Neural progenitor cell (in vitro differentiated cells): ENCODE measurements at places on chromosomes 1 and 21.
A peak's percentile ranks its signal among the peaks of the same experiment; 100 is the strongest.

DNA sequence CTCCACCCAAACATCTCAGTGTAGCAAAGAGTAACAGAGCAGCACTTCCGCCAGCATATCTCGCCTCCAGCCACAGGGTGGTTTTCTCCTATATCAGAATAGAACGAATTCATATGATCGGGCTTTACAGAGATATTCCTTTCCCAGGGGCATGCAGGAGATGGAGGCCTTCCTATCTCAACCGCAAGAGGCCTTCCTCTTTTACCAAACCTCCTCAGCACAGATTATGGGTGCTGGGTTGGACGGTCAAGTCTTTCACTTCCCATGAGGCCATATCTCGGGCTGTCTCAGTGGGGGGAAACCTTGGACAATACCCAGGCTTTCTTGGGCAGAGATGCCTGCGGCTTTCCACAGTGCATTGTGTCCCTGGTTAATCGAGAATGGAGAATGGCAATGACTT is 65.8 kb downstream of the OVGP1 start:
- DNase-seq = no peak

GRCh38 chr1:119516680-119517079 is 9.7 kb downstream of the HSD3B1 start:
- DNase-seq = no peak

DNA sequence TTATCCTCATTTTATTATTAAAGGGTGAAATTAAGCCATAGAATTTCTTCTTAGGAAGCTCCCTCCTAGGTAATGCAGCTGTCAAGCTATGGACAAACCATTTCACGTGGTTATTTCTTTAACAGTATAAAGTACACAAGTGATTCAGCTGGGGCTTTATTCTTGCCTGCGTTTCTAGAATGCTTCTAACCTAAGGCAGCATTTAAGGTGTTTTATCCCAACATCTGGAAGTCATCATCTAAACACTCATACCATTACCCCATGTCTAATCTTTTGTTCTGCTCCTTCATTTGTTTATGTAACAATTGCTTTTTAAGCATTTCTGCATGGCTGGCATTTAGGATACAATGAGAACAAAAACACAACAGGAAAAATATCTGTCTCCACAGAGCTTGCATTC is 829.2 kb upstream of the ADAMTS5 start:
- peak; percentile 31 for DNase-seq

DNA sequence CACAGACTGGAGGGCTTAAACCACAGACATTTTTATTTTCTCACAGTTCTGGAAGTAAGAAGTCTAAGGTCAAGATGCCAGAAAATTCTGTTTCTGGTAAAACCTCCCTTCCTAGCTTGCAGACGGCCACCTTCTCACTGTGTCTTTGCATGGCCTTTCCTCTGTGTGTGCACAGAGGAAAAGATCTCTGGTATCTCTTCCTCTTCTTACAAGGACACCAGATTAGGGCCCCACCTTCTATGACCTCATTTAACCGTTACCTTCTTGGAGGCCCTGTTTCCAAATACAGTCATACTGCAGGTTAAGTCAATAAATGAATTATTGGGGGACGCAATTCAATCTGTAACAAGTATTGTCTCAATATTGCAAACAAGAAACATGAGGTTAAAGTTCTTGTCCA is 63.0 kb upstream of the PRDX6 start:
- DNase-seq = no peak

DNA sequence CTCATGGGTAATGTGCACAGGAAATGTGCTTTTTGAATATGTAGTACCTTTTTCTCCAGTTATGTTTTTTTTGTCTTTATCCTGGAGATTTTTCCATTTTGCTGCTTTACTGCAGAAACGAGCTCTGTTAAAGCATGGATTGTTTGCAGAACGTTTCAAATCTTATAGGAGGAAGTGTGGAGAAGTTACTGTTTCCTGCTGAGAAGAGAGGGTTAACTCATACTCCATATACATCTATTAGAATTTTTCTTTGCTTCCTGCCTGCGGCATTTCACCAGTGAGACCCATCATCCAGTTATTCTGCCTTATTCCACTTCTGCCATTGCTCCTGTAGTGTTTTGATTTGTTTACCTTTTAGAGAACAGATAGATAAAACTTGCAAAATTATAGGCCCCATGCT is 2.0 kb downstream of the RPRD2 start:
- no peak for DNase-seq

DNA sequence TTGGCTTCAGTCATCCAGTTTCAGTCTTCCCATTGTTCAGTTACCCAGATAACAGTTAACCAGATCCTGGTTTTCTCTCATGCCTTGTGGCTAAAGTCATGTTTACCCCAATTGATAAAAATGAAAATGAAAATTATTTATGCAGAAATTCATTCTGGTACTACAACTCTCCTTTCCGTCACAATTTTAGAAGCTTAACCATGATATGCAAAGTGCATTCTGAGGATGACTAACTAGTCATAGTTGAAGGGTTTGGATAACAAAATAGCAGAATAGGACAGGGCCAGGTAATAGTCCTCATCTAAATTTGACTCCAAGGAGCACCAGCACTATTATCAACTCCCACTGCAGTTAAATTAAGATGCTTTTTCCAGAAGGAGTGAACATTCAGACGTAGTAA is 94.7 kb downstream of the NTMT2 start:
- no peak for DNase-seq

DNA sequence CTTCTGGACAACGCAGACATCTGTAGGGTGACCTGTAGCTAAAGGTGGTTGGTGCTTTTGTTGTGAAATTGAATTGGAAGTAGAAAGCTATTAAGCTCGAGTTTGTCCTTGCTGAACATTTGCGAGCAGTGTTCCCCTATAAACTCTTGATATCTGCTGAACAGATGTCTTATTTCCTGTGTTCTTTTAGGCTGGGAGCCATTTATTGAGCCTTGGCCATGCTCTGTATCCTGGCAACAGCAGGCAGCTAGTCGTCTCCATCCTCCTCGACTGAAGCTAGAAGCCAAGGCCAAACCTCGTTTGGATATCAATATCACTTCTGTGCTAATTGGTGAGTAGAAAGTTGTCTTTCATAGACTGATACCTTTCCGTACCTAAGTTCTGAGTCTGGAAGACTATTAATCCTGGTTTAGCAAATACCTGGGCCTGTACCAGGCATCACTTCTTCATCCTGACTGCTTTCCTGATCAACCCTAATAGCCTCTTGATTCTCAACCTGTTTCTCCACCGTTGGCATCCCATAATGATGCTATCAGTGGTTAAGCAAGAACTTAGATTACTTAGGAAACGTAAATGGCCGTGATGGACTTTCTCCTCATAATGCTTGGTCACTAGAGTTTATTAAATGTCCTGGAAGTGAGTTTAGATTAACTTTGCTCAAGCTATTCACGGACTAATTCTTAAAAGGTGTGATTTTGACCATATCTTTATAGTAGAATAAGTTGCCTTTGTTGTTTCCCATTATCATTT is 103.4 kb downstream of the VPS13D start:
- no peak for DNase-seq

DNA sequence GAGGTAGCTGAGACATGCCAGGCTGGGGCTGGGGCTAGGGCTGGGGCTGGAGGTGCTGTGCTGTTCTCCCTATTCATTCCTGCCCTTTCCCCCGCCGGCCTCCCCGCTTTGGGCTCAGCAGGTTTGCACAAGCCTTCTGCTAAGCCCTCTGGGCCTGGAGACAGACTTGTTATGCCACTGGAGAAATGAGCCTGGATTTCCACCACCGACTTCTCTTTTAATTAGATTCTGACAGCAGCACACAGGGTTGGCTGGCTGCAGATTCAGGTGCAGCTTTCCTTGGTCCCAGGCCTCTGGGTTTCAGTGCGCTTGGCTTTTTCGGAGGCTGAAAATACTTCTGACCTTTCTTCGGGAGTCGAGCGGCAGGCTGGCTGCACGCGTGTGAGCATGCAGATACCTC is 71.5 kb upstream of the ACTL8 start:
- no peak for DNase-seq

DNA sequence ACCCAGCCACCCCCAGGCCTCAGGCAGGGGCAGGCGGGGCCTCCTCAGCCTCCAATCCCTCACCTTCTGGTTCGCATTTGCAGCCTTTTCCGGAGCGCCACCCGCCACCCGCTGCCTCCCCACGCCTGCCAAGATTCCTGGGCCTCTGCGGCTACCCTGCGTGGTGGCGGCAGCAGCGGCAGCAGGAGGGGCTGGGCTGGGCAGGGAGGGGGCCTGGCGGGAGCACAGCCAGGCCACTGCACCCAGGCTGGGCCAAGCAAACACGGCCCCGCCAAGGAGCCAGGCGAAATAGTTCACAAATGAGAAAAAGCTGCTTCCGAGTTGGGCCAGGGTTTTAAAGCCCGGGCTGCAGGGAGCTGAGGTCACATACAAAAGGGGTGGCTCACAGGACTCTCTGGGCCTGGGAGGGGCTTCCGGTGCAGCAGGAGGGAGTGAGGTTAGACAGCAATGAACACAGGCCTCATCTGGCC is 9.8 kb downstream of the COL8A2 start:
- peak; percentile 42 for DNase-seq

- no peak for DNase-seq
Observed at GRCh38 chr1:223143537-223144248, 645 bp upstream of the TLR5 start.

DNA sequence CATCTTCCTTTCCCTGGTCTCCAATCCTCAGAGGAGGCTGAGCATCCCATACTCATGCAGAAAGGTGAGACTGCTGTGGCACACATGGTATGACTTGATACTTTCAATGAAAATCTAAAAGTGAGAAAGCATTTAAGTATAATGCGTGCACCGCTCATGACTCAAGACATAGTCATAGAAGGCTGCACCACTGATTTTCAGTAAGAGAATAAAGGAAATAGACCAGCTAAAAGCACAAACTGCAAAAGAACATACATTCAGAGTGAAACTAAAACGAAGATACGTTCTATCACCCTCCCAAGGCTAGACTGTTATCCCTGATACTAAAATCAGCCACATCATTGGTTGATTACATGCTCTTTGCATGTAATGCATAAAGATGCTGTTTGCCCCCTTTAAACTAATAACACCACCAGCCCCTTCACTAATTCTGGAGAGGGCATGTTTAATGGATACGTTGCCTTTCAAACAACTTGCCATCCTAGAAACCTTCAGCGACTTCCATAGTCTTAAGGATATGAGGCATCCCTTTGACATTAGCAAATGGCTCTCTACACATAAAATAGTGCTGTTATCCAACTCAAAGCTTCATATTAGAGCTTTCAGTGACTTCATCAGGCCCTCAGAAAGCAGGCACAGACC is 2.1 kb downstream of the PLD5 start:
- no peak for DNase-seq

DNA sequence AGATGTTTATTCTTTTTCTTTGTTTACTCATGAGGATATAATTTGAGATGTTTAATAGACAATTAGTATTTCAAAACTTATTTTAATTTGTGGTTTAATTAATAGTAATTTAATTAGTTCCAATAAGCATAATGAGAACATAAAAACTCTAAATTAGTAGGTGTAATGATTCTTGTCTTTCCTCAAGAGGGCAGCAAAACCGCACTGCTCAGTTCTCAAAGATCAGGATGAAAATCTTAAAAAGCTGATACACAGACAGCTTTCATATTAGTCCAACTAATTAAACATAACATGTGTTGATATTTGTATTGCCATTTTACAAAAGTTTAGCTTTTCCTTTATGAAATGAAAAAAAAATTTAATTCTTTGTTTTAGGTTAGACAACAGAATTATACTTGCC is 106.7 kb upstream of the C21orf91 start:
- DNase-seq = peak; percentile 27
